ENCODE measurements at places on chromosomes 4 and X. TPM values are rescaled to one million over a fixed set of nuclear protein-coding genes. Genes with fewer than 3 reads are reported as not detected.

Gene CT45A5
- not detected for polyA plus RNA-seq

Gene PNMA3
- 22.2 TPM for polyA plus RNA-seq

Gene PHOX2B
- polyA plus RNA-seq: 0.19 TPM

Gene N4BP2
- polyA plus RNA-seq: 25.2 TPM

Gene FAM241A
- polyA plus RNA-seq: 1.4 TPM

Gene HHIP
- 3.5 TPM for polyA plus RNA-seq

DNA sequence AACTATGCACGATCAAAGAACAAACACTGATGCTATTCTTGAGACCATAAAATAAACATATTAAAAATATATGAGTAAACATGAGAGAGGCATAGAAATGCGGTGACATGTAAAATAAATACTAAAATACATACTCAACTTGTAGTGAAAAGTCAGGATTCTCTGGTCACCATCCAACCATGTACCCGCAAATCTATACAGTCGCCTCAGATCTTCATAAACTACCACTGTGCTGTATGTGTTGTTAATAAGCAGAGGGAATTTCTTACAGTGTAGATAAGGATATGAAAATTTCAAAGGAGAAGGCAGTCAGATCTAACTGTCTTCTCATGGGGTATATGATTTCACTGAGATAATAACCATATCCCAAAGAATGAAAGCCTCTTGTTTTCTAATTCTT lies 67.8 kb upstream of the FAM47B start:
- DNase-seq: no peak

GRCh38 chr4:93312299-93312698 lies 516.3 kb upstream of the ATOH1 start:
- DNase-seq: no peak

- no peak for DNase-seq
These were observed 1074.2 kb downstream of the STIM2 start for GRCh38 chr4:27934871-27935270.

DNA sequence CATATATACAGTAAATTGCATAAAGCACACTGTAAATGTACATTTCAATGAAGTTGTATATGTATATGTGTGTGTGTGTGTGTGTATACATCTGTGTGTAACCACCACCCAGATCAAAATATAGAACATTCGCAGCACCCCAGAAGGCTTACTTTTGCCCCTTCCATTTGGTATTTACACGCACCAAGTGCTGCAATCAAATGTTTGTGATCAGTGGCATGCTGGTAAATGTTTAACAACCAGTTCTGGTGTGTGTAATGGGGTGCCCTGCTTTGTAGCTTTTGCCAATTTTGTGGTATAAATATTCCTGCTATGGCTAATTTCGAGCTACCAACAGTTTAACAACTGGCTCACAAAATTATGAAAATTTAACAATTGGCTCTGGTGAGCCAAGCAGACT lies 101.3 kb downstream of the RTL5 start:
- DNase-seq: no peak

DNA sequence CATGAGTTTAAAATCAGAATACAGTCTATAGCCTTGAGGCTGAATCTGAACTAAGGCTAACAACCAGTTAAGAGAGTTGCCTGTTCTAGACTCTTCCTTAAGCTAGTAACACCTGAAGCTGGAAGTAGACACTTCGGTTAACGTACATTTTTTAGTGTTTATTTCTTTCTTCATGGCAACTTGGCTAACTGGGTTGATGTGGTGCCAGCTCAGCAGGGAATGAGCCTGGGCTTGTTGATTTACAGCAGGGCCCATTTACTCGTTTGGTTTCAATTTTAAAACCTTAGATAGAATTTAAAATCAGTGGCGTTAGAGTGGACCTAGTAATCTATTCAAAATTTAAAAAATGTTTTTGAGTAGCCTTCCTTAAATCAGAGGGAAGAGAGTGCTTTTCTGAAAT lies 137.6 kb upstream of the ESX1 start:
- DNase-seq: no peak

DNA sequence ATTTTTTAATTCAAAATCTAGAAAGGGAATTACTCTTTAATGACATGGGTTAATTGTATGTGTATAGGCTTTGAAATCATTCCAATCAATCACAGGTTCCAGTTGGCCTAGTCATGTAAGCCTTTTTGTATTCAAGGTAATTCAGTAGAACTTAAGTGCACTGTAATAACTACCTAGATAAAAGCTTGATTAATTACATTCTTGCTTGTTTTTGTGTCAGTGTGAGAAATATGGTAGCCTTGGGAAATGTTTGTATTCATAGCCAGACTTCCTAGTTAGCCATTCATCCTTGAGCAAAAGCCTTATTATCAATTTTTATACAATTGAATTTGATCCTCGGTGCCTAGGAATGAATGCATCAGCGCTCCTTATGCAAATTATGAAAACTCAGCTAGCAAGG lies 33.5 kb downstream of the TKTL2 start:
- DNase-seq: no peak

DNA sequence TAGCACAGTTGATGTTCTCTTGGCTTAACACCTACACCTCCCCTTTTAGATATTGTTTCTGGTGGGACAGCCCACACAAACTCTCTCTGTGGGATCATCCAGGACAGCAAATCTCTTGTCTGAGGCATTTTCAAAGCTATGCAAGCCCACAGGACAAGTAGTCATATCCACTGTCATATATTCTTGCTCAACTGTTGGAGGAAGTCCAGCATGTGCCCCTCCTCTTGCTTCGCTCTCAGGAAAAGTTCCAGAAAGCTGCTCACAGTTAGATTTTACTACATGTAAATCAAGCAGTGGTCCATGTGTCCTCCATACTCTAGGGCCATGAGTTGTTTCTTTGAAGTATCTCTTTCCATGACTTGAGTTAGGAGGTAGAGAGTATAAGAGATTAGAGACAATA lies 260.7 kb downstream of the INPP4B start:
- DNase-seq: no peak

- no peak for DNase-seq
These were observed 22.7 kb upstream of the PLCXD1 start for GRCh38 chrX:258291-259040.
